ENCODE measurements at places on chromosomes 2 and 18.

DNA sequence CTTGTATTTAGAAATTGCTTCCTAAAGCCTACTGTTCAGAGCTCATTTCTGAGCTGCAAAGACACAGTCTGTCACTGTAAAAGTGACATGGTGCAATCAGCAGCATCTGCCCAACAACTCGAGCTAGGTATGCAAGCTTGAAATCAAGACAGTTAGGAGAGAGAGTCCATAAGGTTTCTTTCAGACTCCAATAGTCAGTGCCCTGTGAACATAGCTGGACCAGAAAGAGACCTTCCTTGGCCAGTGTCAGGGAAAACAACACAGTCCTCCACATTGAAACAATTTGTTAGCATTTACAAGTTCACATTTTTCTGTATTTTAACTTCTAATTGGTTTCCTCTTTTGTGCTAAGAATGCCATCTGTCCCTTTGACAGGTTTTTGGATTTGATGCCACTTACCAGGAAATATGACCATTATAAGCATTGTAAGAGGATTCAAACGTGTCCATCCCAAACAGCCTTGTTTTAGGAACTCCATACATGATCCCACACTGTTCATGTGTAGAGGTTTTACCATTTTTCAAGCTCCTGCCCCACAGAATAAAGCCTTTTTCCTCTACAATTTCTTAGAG is 8.9 kb upstream of the MYCN start:
- DNase-seq: no peak

GRCh38 chr2:38740851-38741731 is 10.1 kb downstream of the SRSF7 start:
- peak; percentile 7 for DNase-seq

DNA sequence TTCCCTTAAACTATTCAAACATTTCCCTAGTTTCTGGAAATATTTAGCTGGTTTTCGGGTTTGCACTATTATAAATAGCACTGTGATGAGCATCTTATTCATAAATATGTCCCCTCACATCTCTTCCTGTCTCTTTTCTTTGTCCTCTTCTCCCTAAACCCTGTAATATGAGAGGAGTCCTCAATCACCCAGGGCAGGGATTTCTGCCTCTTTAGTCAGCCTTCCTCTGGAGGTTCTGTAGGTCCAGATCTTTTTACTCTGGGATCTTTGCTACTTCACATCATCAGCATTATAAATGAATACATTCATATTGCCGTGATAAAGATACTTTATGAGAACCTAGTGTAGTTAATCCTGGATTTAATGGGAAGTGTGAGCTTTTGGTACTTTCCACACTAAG is 87.9 kb upstream of the TTN start:
- no peak for DNase-seq

- no peak for DNase-seq
Observed at GRCh38 chr2:67867735-67868134, 195.1 kb downstream of the C1D start.

DNA sequence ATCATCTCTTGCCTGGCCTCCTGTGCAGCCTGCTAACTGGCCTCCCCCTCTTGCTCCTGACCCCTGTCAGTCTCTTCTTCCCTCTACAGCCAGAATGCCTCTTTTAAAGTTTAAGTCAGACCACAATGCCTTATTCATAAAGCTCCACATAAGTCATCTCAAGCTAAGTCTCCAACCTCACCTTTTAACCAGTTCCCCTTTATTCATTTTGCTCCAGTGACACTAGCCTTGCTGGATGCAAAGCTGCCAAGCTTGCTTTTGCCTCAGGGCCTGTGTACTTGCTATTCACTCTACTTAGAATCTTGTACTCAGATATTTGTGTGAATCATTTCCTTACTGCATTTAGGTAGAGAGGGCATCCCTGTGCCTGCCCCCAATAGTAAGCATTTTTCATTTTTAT is 180.9 kb downstream of the PDE1A start:
- no peak for DNase-seq

DNA sequence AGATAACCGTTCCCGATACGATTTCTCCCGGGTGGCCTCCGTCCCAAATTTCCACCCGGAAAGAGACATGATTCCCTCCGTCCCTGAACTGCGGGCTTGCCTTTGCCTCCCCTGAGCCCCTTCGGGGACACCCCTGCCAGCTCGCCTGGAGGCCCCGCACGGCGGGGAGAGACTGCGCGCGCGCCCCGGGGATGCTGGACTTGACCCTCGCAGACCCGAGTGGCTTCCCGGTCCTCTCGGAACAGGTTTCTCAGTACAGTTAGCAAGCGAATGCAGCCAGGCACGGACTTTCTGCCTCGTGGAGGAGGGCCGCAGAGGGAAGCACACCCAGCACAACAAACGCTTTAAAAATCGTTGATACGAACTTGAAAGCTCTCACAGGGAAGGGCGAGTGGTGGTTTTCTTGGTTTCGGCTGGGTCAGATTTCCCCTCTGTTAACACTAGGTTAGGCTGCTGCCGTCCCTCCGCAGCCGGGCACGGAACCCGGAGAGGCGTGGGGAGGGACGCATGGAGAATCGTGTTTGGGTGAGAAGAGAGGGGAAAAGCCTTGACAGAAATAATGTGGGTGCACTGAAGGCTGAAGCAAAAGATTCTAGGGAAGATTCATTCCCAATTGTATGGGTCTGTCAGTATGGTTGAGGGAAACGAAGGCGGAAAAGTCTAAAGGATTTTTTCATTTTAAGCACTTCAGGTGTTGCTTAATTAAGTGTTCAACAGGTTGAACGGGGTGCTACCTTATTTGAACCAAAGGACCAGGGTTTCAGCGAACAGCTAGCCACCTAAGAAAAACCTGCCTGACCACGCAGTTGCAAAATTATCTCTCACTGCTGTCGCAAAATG is 916 bp downstream of the TNFRSF11A start:
- DNase-seq: no peak

DNA sequence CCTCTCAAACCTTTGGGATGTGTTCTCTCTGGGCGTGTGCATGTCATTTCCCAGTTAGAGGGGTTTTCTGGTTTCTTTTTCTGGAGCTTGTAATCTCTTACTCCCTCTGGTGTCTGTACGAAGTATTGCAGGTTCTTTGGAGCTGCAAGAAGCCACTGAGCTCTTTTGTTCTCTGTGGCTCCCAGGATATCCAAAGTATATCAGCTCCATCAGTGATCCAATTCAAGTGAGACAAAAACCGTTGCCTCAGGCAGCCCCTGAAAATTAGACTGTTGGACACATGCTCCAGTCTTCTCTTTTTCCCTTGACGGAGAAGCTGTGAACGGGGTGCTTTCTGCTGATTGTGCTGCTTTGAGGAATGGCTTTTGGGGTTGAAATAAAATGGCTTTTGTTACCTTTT is 59.0 kb upstream of the LDLRAD4 start:
- no peak for DNase-seq

GRCh38 chr2:109453371-109453995 is 160.3 kb downstream of the SEPTIN10 start:
- no peak for DNase-seq

DNA sequence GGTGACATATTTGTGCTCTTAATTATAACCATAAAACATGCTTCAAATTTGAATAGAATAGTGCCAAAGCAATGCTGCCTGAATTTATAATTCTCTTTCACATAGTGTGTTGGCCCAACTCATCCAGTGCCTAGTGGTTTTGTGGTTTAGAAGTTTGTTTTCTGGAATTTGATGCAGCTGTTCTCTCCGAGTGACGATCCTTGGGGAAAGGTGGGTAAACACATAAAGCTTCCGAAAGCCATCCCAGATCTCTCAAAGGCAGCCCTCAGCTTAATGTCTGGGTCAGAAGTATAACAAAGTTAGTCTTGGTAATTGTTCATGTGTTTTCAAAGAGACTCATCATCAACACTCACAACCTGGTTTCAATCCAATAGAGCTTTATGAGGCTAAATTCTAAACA is 235.6 kb upstream of the CDH2 start:
- DNase-seq: no peak

DNA sequence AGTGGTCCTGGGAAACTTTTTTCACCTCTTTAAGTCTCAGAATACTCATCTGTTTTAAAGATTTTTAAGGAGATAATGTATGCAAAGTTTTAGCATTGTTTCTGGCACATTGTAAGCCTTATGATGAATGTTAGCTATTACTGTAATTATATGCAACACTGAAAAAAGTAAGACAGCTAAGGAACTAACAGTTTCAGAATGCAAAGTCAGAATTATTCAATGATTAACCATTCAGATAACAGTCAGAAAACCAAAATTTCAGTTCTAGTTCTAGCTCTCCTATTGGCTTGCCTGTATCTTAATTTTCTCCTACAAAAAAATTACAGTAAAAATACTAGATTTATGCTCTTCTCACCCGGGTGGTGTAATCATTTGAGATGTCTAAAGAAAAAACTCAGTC is 101.1 kb downstream of the SLC4A10 start:
- no peak for DNase-seq

DNA sequence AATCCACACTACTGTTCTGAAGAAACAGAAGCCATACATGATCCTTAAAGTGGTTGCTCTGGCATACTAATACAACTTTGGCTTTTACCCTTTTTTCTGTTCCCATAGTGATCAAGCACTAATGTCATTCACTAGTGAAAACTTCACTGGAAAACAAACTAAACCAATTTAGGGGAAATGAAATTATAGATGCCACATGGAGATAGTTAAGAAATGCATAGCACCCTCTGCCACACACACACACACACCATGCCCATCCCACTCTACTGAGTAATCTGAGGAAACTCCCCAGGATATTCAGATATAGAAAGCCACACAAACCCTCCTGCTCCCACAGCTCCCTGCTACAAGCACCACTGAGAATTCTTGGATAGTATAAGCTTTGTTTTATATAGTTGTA is 39.1 kb downstream of the SLC3A1 start:
- DNase-seq: no peak

DNA sequence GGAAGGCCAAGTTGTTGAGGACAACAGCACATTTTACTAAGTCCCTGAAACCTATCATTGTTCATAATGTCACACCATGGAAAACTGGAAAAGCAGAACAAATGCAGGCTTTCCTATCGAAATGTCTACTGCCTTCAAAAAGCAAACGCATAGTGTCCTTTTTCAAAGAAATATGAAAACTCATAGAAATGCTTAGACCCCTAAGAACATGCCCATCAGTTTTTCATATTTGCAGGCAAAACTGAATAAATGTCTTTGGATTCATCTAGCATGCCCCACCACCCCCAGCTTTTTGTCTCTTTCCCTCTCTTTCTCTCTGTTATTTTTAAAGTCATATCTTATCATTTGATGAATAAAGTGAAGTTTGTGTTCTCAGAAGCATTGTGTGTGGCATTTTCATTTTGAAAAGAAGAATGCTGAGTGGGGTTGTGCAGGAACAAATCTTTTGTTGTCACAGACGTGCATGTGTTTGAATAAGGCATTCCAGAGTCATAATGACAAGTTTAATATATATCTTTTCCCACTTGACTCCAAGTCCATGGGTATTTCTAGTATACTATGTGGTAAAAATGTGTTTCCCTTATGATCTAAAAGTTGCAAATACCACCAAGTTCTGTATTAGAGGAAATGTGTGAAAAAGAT is 2180.0 kb upstream of the PIK3C3 start:
- DNase-seq: no peak

DNA sequence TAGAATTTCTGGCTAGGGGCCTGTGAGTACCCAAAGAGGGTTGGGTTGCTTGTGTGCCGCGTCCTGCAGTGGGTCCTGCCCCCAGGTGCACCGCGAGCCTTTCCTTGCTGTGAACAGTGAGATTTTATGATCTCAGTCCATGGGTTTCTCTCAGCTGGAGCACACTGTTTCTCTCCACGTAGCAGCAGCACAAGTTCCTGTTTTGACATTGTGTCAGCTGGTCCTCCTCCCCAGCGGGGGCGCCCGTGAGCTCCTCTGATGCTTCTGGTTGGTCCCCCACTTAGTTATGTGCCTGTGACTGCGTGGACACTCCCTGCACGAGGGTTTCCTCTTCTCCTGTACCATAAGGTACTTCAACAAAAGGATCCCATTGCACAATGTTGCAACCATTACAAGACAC is 29.8 kb downstream of the TSHZ1 start:
- DNase-seq: no peak

GRCh38 chr18:22005191-22005841 is 164.1 kb upstream of the GATA6 start:
- no peak for DNase-seq

- no peak for DNase-seq
Observed at GRCh38 chr2:186980787-186981550, 132.0 kb upstream of the ZSWIM2 start.

DNA sequence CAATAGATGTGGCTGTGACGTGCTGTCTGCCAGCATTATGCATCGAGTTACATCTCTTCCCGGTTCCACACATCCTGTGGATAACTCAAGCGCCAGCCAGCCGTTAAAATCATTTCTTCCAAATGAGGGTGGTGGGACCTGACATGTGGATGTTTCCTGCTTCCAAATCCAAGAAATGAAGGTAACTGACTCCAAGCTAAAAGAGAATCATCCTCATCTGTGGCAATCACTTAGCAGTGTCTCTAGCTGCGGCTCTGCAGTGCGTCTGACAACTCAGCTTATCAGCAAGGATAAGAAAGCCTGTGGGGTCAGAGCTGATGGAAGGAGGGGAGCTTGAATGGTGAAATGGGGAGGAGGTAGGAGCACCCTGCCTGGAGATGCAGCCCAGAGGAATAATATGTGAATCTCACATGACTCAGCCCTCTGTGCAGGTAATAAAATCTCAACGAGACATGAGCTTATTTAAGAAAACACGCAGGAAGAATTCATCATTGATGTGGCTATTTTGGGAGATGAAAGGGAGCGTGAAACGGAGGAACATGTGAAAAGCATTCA is 382.2 kb upstream of the TRIB2 start:
- no peak for DNase-seq

GRCh38 chr18:59263661-59264060 is 9.6 kb downstream of the RAX start:
- no peak for DNase-seq

- no peak for DNase-seq
Observed at GRCh38 chr2:148888986-148889385, 14.0 kb downstream of the KIF5C start.

DNA sequence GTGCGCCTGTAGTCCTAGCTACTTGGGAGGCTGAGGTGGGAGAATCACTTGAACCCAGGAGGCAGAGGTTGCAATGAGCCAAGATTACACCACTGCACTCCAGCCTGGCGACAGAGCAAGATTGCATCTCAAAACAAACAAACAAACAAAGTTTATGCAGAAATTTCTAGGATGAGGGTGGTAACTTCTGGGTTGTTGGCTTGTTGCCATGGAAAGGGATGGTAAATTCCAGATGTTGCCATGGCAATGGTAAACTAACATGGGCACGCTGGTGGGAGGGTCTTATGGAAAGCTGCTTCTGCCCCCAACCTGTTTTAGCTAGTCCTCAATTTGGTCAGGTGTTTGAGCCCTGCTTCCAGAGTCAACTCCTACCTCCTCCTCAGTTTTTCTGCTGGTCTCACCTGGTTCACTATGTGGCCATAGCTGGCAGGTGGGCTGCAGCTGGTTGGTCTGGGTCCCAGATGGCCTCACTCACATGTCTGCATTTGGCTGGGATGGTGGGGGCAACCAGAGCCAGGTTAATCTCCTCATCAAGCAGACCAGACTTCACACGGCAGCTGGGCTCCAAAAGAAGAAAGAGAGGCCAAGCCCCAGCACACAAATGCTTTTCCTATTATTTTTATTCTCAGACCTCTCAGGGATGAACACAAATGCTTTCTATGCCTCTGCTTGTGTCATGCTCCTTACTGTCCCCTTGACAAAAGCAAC is 26.6 kb upstream of the TEX44 start:
- DNase-seq: no peak

All from brain pericyte (primary cell).